ENCODE measurements at places on chromosomes 2 and 18.

- DNase-seq = no peak
Observed at GRCh38 chr2:191748528-191749180, 70.7 kb downstream of the NABP1 start.

DNA sequence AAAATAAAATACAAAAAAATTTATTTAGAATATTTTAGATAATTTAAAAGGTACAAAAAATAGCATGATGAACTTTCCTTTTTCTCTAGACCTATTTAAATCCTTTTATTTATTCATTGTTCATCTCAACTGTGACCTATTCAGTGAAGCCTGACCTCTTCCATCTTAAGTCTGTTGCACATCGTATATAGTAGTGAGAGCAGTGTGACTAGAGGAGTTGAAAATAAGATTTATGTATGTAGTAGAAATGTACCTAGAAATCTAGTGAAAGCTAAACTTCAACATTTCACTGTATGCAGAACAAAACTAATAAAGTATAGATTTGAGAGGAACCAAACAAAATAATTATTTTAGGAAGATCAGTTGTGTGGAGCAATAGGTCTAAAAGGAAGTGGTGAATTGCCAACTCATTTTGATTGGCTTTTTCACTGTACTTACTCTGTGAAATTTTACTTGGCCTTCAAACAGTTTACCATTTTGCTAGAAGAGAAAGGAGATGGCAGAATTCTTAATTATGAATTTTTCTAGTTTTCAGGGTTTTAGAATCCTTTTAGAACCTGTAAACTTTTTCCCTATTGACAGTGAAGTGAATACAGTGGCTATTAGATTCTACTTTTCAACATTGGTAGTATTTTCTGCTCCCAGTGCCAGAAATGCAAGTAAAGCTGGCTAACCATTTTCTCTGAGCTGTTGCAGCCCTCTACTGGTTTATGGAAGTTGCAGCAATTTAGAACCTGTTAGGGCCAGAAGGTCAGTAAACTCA, 11.0 kb downstream of the ANKRD12 start:
- peak; percentile 8 for DNase-seq

GRCh38 chr2:180523621-180524340, 456.6 kb upstream of the UBE2E3 start:
- no peak for DNase-seq

GRCh38 chr2:43110442-43110871, 115.9 kb downstream of the ZFP36L2 start:
- no peak for DNase-seq

DNA sequence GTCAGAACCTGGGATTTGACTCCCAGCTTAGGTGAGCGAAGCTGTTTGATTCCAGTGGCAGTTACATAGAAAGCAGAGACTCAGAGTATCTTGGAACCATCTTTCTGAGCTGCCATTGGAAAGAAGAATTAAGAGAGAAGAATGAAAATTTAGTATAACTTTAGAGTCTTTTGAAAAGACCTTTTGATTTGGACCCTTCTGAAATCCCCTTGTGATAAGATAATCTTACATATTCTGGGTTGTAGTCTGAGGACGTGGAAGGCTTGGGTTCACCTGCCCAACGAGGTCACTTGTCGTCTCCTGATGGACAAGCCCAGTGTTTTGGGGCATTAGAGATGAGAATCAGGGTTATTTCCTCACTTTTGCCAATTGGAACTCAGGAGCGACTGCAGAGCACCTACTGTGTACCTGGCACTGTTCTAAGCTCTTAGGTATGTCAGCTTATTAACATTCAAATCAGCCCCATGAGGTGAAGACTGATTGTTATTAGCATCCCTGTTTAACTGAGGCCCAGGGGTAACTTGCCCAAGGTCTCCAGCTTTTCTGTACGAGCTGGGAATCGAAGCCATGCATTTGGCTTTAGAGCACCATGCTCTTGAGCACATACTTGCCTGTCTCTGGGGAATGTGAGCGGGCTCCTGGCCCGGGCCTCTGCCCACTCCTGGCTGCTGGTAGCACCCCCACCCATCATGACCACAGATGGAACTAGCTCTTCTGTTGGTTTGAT, 2.9 kb downstream of the HK2 start:
- no peak for DNase-seq

GRCh38 chr18:54679318-54680149, 88.5 kb downstream of the DYNAP start:
- DNase-seq = no peak

DNA sequence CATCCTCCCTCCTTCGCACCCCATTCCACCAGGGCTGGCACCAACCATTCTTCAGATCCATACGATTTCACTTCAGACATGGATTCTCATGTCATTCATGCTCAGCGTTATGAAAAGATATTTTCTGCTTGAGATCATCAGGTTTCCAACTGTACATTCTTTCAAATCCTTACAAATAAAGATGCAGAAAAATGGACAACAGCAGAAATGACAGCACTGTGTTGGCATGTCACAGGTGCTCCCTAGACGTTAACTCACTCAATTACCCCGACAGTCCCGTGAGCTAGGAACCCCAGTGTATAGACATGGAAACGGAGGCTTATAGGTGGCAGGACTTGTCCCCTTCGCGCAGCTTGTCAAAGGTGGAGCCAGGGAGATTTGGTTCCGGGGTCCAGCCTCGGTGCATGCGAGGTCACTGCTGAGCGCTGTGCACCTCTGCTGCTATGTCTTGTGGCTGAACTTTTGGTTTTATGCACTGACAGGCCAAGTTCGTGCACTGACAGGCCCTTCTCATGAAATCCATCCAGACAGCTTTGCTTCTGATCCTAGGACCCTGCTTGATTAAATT, 17.7 kb downstream of the FHL2 start:
- no peak for DNase-seq

DNA sequence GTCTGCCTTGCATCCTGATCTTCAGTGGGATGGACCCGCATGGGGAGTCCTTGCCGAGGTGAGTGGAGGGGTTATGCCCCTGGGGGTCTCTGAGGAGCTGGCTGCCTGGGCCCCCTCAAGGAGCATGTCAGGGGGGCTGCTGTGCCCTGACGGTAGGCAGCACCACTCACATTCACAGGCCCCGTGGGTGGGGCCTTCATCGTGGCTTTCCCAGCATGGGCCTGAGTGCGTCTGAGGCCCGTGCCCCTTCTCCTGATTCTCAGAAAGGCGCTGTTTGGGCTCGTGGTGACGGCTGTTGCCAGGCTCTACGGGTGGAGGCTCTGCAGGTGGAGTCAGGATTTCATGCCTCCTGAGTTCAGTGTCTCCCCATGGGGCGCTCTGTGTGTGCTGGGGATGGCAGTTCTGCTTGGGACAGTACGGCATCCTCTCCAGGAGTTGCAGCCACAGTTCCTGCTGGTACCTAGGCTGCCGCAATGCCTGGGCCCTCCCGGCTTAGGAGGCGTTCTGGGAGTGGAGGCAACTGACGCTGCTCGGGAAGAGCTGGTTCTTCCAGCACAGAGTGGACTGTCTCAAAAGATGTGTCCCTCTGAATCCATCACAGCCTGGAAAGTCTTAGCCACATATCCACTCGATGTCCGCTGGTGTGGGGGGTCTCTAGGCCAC, 57.3 kb downstream of the NTSR2 start:
- DNase-seq = no peak

DNA sequence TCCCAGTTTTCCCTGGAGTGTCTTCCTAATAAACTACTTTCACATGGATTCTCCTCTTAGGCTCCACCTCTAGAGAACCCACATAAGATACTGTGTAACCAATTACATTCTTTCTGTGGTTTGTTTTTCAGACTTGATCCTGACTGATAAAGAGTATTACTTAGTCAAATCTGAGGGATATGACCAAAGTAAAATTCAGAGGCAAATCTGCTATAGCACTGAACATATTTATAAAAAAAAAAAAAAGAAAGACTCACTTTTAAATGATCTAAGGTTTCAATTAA, 13.9 kb downstream of the CKAP2L start:
- no peak for DNase-seq

DNA sequence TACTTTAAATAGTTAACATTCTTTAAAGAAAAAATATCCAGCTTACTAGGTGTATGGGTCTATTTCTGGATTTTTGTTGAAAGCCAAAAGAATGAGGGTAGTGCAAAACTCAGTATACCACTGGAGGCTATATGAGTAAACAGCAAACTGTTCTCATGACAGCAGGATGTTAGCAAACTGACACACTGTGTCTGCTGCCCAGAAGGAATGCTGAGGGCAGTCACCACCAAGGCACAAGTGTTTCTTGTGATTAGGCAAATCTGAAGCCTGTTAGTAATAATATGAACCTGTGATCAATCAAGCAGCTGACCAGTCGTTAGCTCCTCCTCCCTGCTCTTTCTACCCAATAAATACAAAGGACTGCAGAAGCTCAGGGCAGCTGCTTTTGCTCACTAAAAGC, 50.5 kb upstream of the SULT1C3 start:
- DNase-seq = no peak

DNA sequence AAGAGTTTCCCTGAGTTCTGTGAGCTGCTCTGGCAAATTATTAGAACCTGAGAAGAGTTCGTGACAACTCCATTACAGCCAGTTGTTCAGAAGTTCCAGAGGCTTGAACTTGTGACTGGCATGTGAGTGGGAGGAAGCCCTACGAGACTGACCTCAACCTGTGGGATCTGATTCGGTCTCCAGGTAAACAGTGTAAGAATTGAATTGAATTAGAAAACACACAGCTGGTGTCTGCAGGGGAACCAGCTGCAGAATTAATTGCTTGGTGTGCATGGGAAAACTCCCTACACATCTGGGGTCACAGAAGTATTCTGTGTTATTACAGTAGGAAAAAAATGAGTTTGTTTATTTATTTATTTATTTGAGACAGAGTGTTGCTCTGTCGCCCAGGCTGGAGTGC, 14.0 kb upstream of the ITSN2 start:
- DNase-seq = no peak

DNA sequence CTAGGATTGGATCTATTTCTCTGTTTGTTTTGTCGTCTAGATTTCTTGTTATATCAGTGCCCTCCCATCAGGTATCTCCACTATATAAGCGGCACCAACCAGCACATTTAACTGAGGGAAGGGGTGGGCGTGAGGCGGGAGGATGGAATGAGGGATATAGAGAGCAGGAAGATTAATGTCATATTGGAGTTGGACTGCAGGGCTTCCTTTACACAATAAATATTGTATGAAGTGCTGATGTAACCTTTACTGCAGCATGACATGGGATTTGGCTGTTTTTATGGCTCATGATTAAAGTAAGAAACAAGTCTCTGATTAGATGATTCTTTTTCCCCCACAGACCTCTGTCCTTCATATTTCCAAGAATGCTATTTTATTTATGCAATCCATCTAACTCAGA, 54.8 kb downstream of the TMEM200C start:
- no peak for DNase-seq

GRCh38 chr18:9758624-9759075, 50.5 kb downstream of the RAB31 start:
- DNase-seq = no peak

Measured in NCI-H1436 (cell line).